ENCODE measurements at places on chromosomes 6 and 20. TPM values are rescaled to one million over a fixed set of nuclear protein-coding genes. Genes with fewer than 3 reads are reported as not detected.

DNA sequence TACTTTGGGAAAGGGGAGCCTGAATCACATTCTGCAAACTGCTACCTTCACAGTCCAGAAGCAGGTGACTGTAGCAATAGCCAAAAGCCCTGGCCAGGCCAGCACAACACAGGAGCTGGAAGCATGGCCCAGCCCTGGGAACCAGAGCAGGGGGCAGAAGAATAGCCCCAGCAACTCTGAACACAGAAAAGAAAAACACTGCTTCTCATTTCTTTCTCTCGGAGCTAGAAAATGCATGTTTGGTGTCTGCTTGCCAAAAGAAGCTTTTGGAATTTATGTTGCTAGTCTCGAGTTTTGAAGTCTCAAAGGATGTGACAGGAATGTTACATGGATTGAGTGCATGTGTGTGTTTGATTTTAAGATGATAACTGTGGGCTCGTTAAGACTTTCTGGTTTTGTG lies 79.8 kb upstream of the SCAF8 start:
- no peak for DNase-seq

The UBD gene
- not detected for total RNA-seq

DNA sequence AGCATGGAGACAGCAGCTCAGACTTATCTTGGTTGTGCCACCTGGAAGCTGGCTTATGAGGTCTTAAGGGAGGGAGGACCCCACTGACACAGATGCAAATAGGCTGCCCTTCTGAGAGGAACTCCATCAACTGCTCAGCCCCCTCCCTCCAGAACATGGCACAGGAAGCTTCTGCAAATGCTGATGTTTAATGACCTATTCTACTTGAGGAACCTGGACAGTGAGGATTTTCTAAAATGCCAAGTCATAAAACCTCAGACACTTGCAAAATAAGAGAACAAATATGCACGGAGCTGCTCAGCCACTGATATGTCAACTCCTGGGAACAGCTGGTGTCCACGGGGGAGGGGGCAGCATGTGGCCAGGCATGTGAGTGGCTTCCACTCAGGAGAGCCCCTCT lies 3.5 kb downstream of the CST9 start:
- DNase-seq = no peak

The MYLIP gene
- total RNA-seq = 9.5 TPM

DNA sequence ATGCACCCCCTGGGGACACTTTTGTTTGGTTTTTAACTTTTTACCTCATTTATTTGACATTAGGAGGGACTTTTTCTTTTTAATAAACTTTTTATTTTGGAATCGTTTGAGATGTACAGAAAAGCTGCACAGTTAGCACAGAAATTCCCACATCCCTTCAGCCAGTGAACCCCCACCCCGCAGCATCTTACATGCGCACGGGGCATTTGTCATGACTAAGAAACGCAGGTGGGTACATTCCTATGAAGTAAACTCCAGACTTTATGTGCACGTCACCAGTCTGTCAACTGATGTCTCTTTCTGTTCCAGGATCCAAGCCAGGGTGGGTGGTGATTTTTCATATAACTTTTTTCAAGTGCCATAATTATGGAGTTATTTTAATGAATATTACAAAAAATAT lies 4.9 kb upstream of the ZNF831 start:
- no peak for DNase-seq

DNA sequence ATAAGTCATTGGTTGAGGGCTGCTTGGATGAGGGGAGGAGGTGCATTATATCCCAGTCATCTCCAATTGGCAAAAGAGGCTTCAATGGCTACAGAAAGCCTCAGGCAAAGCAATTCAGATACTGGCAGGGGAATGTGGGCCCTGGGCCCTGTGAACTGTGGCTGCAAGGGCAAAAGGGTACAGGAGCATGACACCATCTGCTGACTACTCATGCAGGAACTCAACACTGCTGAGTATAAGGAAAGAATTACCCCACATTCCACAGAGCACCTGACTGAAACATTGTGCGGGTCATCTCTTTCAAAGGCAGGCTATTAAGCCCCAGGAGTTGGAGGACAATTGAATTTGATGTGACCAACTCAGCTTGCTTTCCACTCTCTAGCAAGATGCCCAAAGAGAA lies 92.1 kb upstream of the SPTLC3 start:
- DNase-seq = no peak

The RHAG gene
- not detected for total RNA-seq

GRCh38 chr6:75372884-75373283 lies 88.3 kb upstream of the TMEM30A start:
- no peak for DNase-seq

The PNLDC1 gene
- not detected for total RNA-seq

- peak; percentile 56 for DNase-seq
Measured at GRCh38 chr20:1423625-1424106, 30.8 kb upstream of the FKBP1A start.

The CAGE1 gene
- not detected for total RNA-seq

The GPRC6A gene
- total RNA-seq = not detected

The ENPP1 gene
- 1.7 TPM for total RNA-seq

The RAD21L1 gene
- 0.25 TPM for total RNA-seq

DNA sequence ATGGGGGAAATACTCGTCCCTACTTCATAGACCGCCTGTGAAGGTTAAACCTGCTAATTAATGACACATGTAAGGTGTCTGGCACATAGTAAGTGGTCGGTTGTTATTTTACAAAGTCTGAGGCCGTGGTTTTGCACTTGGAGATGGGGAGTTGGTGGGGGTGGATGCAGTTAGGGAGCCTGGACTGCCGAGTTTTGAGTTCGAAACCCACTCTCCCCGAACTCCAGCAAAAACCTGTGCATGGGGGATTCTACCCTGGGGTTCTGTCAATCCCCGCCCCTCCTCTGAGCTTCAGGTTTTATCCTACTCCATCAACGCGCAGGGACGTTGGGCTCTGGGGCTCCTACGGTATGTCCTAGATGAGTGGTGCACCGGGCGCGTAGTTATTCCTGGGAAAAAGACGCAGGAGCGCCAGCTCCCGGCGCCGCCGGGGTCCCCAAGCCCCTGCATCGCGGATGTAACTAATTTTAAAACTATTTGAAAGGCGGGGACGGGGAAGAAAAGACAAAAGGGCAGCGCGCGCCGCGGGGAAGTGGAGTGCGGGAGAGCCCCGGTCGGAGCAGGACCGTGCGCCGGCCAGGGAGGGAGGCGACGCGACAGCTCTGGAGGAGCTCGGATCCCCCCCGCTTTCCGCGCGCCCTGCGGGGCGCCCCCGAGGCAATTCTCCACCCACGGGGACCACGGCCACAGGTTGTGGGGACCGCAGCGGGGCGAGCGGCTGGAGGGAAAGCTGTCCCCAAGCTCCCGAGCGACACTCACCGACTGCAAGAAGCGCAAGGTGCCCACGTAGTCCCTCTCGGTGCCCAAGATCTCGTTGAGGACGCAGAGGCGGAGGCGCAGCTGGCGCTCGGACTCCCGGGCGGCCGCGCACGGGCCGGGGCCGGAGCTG lies 672 bp downstream of the PREX1 start:
- no peak for DNase-seq

DNA sequence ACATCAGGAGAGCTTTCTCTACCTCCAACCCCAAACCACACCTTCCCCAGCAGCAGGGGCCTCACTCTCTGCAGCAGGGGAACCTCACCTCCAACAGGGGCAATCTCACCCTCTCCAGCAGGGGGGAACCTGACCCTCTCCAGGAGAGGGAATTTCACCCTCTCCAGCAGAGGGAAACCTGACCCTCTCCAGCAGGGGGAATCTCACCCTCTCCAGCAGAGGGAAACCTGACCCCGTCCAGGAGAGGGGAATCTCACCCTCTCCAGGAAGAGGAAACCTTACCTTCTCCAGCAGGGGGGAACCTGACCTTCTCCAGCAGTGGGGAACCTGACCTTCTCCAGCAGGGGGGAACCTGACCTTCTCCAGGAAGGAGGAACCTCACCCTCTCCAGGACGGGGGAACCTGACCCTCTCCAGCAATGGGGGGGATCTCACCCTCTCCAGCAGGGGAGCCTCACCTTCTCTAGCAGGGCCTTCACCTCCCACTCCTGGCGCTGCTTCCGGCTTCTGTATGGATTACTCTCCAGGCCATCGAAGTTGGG lies 3.1 kb downstream of the B3GALT4 start:
- DNase-seq = peak; percentile 56

- no peak for DNase-seq
Measured at GRCh38 chr6:99514089-99514488, 1.1 kb downstream of the USP45 start.

DNA sequence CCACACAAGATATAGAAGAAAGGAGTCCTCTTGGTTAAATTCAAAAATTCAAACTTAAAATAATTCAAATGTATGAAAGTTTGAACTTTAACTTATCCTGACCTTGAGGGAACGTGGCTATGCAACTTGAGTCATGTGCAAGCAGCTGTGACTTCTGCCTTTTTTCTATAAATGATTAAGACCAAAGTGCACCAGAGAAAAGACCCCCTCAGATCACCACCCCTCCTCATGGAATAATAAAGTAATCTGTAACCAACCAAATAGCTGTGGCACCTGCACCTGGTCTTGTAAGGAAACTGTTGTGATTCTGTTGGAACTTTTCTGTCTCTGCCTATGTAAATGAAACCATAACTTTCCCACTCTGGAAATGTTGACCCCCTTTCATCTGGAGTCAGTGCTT lies 141.1 kb upstream of the GGTLC1 start:
- DNase-seq = no peak

- DNase-seq = no peak
Measured at GRCh38 chr20:8568075-8568474, 436.0 kb downstream of the PLCB1 start.

The PDCD2 gene
- total RNA-seq = 140 TPM

The ROS1 gene
- total RNA-seq = not detected

- no peak for DNase-seq
Measured at GRCh38 chr6:80003826-80004172, 650 bp upstream of the TTK start.

- DNase-seq = no peak
Measured at GRCh38 chr6:108027056-108027455, 47.5 kb downstream of the OSTM1 start.

GRCh38 chr20:46757754-46758678 lies 48.6 kb downstream of the SLC2A10 start:
- peak; percentile 67 for DNase-seq

The FAXC gene
- total RNA-seq = 2.0 TPM

DNA sequence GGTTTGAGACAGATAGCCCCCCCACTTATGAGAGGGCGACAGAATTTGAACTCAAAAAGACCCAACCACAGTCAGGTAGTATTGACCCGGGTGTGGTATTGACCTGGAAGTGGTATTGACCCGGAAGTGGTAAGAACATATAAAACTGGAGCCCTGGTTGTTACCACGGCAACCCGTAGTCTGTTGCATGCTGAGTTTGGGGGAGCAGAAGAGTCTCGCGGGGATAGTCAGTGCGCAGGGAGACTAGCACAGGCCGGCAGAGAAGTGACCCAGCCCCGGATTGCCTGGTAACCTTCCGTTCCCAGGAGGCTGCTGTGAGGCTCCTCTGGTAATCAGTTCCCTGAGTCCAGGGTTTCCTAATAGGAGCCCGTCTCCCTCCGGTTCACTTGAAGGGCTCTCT lies 96.2 kb downstream of the SNX5 start:
- no peak for DNase-seq

GRCh38 chr6:108947114-108947854 lies 99.1 kb downstream of the ARMC2 start:
- no peak for DNase-seq

- no peak for DNase-seq
Measured at GRCh38 chr20:53622247-53623133, 28.9 kb upstream of the ZNF217 start.

- DNase-seq = no peak
Measured at GRCh38 chr20:20521736-20522135, 153.8 kb downstream of the INSM1 start.

DNA sequence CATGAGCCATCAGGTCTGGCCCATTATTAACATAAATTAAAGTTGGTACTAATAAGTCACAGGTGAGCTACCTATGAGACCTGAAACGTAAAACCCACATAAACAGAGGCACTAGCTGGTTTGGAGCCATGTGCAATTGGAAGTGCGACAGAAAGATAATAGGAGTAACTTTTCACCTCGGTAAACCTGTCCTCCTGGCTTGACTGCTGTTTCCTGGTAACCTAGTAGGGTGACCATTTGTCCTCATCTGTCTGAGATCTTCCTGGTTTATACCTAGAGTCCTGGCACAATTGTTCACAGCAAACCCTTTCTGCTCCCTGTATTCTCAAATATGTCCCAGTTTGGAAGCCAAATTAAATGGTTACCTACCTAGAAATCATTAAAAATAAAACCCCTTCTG lies 7.4 kb downstream of the TBC1D20 start:
- no peak for DNase-seq

GRCh38 chr20:49275636-49276035 lies 2.2 kb downstream of the ZNFX1 start:
- no peak for DNase-seq

The KIFC1 gene
- 16.9 TPM for total RNA-seq

GRCh38 chr20:58310291-58310782 lies 822 bp downstream of the RAB22A start:
- peak; percentile 14 for DNase-seq

GRCh38 chr20:63377256-63377941 lies 16.2 kb upstream of the CHRNA4 start:
- DNase-seq = no peak

DNA sequence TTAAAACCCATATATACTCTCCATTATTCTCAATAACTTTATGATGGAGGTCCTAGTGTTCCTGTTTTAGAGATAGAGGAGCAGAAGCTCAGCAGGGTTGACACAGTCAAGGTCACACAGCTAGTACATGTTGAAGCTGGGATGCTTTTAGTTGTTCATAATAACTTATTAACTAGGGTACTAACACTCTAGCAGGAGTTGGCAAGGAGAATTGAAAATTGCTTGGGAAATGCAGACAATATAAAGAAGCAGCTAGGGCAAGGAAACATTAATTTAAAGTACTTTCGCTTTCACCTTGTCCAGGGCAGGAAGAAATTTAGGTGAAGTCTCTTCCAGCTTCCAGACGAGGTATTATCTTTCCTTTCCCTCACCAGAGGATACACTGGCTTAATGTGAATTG lies 133.7 kb downstream of the RCAN2 start:
- DNase-seq = no peak

The HSPA12B gene
- not detected for total RNA-seq

GRCh38 chr6:55290736-55291135 lies 36.5 kb upstream of the GFRAL start:
- DNase-seq = no peak

- DNase-seq = peak; percentile 27
Measured at GRCh38 chr6:2940010-2940850, 31.1 kb downstream of the SERPINB6 start.

All from NCI-H460 (cell line).